Fibroblast of villous mesenchyme (primary cell): ENCODE measurements at places on chromosomes 11 and 22. TPM values are rescaled to one million over a fixed set of nuclear protein-coding genes. Genes with fewer than 3 reads are reported as not detected.

GRCh38 chr11:69493931-69494821, 12.7 kb downstream of the LINC01488 start:
- DNase-seq = no peak

DNA sequence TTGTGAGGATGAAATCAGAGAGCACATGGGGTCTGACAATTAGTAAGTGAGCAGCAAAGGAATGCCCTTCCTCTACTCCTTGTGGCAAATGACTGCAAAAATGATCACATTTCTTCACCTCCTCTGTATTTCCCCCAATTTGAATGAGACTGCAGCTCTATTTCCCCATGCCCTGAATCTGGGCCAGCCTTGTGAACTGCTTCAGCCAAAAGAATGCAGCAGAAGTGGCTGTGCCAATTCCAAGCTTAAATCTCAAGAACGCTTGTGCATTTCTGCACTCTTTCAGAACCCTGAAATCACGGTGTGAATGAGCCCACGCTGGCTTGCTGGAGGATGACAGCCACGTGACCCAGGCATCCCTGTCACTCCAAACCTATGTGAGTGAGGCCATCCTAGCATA, 9.9 kb downstream of the SLC43A3 start:
- DNase-seq = no peak

DNA sequence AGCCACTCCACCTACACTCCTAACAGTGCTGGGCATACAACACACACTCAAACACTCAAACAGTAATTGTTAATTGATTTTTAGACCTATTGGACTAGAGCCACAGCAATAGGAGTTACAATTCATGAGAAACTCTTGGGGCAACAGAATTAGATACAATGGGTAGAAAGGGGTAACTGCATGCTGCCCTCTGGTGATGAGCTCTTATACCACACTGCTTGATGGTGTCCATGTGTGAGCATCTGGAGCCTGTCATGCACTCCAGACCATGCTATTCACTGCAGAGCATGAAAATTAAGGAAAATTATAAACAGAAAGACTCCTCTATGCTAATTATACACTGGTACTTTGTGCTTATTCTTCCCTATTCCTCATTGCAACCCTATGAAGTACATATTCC, 975.5 kb upstream of the CCDC90B start:
- DNase-seq = no peak

DNA sequence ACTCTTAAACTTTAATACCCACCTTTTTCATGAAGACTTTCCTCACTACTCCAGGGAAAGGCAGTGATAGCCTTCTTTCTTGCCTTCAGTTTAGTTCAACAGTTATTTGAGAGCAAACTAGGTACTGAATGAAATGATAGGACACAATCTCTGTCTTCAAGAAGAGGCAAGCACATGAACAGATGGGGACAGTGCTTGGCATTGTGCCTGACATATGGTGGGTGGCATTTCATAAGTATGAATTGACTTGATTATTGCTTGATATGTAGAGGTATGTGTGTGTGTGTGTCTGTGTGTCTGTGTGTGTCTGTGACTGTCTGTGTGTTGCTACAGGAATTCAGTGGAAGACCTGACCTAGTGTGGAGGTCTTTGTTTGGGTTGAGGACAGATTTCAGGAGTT, 504.1 kb downstream of the NELL1 start:
- DNase-seq = no peak

- DNase-seq = no peak
These were observed 24.2 kb downstream of the KRTAP5-5 start for GRCh38 chr11:1653541-1654387.

- peak; percentile 69 for DNase-seq
These were observed 69.1 kb downstream of the LDLRAD3 start for GRCh38 chr11:36012979-36013378.

GRCh38 chr11:105443623-105444022, 166.2 kb upstream of the GRIA4 start:
- DNase-seq = no peak

DNA sequence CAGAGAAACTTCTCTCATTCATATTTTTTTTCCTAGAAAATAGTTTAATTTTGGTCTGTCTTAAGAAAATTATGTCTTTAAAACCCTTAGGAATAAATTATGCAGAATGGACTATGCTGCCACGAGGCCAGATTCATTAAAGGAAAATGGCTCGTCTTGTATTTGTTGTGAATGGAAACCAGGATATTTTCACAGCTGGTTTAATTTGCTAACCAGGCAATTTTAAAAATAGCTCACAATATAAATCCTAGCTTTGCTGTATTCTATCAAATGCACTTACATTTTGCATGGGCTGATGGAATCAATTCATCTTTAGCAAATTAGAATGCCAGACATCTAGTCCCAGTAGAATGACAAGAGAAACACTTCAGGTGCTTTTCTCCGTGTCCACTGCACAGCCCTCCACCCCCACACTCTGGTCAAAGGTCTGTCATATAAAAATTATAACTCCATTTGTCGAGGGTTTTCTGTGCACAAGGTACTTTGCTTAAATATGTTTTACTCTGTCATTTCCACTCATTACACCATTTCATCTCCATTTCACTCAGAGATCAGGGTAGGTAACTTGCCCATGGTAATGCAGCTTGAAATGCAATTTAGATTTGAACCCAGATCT, 20.3 kb upstream of the TNRC6B start:
- DNase-seq = no peak

DNA sequence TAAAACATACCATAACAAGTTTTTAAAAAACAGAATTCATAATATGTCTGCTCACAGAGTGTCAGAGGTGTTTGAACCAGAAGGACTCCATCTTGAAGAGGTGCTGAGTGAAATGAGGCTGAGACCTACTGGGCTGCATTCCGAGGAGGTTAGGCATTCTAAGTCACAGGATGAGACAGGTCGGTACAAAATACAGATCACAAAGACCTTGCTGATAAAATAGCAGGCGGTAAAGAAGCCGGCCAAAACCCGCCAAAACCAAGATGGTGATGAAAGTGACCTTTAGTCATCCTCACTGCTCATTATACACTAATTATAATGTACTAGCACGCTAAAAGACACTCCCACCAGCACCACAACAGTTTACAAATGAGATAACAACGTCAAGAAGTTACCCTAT, 116.4 kb downstream of the ARHGAP32 start:
- no peak for DNase-seq

GRCh38 chr11:46435679-46436078, 44.1 kb upstream of the CHRM4 start:
- DNase-seq = no peak

- no peak for DNase-seq
These were observed 1469.0 kb downstream of the LRRC4C start for GRCh38 chr11:39990421-39990831.

- DNase-seq = no peak
These were observed 5.1 kb upstream of the CACNA1I start for GRCh38 chr22:39565414-39565944.

DNA sequence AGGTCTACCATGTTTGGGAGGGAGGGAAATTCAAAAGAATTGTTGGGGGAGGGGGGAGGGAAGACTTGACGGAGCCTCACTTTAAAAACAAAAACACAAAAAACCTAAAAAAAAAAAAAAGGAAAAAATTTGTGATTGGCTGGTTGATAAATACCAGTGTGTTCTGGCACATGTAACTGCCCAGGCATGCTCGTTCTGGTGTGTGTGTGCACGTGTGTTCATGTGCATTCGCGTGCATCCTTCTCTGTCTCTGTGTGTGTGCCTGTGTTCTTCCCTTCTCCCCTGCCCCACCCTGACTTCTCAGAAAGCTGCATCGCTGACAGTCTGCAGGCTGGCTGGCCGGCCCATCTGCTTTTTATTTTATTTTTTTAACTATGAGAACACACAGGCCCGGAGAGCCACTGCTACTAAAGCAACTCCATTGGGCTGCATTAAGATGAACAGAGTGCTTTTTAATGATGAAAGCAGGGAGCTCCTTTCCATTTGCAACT, 22.6 kb upstream of the ADSL start:
- DNase-seq = no peak

DNA sequence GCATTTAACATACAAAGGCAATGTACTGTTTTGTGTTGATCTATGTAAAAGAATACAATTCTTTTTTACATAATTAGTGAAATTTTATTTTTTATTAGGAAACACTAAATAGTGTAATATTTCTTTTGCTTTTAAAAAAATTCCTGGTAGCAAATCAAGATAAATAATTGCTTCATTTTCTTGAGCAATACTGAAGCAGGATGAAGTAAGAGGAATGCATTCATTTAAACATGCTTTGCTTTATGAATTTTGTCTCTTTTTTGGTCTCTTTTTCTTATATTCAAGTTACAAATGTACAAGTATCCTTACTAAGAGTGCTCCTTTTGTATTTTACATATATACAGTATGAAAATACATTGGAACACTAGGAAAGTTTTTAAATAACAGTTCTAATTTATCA, 144.4 kb upstream of the TEAD1 start:
- DNase-seq = peak; percentile 64

GRCh38 chr11:112172362-112172994, 2.8 kb upstream of the BCO2 start:
- peak; percentile 48 for DNase-seq

- DNase-seq = peak; percentile 52
These were observed at the start of gene TIRAP for GRCh38 chr11:126282736-126283591. Gene TIRAP (plus strand): TSS chr11:126283093. CDS start chr11:126290895, 7,802 bp downstream.

DNA sequence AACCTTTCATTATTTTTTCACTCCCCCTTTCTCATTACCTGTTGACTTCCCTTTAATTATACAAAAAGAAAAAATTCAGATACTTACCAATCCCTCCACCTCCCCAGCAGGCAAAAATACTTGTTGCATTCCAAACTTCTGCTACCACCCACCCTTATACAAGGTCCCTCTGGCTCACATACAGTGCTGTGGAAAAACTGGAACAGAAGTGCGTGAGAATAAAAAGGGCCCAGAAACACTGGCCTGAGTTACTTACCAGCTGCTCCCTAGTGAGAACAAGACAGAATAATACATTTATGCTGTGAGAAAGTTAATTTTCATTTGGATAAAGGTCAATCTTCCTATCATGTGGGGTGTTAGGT, 46.9 kb upstream of the RAPSN start:
- no peak for DNase-seq

- DNase-seq = peak; percentile 10
These were observed 4.9 kb upstream of the SLC16A8 start for GRCh38 chr22:38088629-38089473.

GRCh38 chr11:67419325-67420049, 4.0 kb downstream of the CARNS1 start:
- no peak for DNase-seq

GRCh38 chr11:36141196-36141953, 147.8 kb downstream of the COMMD9 start:
- DNase-seq = no peak

Gene MIAT
- total RNA-seq = 0.97 and 1.3 TPM in 2 replicates

Gene RNF169
- 23.5 and 32.0 TPM in 2 replicates for total RNA-seq

Gene CHEK1
- 31.9 and 53.1 TPM in 2 replicates for total RNA-seq

Gene RAB39A
- total RNA-seq = under 0.01 TPM in 1 of 2 replicates, not detected in the other

Gene CCDC157
- 1.3 and 2.6 TPM in 2 replicates for total RNA-seq

Gene TRIM49
- total RNA-seq = not detected in 2 replicates

Gene CHST1
- 0.43 and 0.97 TPM in 2 replicates for total RNA-seq

Gene DLG2
- 1.3 TPM in 2 replicates for total RNA-seq

Gene DDI1
- total RNA-seq = under 0.01 TPM in 1 of 2 replicates, not detected in the other

Gene GGTLC3
- not detected in 2 replicates for total RNA-seq

Gene ENTHD1
- not detected in 2 replicates for total RNA-seq

Gene OR52N4
- total RNA-seq = not detected in 2 replicates
